ENCODE measurements at places on chromosomes 7 and 10. TPM values are rescaled to one million over a fixed set of nuclear protein-coding genes. Genes with fewer than 3 reads are reported as not detected.

DNA sequence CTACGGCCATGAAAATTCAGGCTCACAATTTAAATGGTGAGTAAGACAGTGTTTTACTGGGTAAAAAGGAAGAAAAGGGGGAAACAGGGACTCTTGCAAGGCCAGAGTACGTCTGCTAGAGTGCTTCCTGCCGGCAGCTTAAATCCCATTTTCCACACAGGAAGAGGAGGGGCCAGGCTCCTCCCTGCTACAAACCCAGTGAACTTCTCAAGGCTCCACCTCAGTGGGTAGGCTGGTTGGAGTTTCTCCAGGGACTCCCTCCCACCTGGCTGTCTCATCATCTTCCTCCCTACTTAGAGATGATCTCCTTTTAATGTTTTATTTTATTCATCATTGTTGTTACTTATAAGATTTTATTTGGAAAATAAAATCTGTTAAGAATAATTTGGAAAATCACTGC, 62.6 kb upstream of the SEMA3C start:
- H3K27ac ChIP-seq, result no peak overlapping the region
- H3K27me3 ChIP-seq, result no peaks in the 10 kb centered on the region
- no peaks in the 10 kb centered on the region for H3K4me1 ChIP-seq
- DNase-seq, result no peak
- no peak overlapping the region for H3K4me3 ChIP-seq

Gene CYP3A5
- total RNA-seq, result not detected

Gene MUC12
- 0.64 TPM for total RNA-seq

DNA sequence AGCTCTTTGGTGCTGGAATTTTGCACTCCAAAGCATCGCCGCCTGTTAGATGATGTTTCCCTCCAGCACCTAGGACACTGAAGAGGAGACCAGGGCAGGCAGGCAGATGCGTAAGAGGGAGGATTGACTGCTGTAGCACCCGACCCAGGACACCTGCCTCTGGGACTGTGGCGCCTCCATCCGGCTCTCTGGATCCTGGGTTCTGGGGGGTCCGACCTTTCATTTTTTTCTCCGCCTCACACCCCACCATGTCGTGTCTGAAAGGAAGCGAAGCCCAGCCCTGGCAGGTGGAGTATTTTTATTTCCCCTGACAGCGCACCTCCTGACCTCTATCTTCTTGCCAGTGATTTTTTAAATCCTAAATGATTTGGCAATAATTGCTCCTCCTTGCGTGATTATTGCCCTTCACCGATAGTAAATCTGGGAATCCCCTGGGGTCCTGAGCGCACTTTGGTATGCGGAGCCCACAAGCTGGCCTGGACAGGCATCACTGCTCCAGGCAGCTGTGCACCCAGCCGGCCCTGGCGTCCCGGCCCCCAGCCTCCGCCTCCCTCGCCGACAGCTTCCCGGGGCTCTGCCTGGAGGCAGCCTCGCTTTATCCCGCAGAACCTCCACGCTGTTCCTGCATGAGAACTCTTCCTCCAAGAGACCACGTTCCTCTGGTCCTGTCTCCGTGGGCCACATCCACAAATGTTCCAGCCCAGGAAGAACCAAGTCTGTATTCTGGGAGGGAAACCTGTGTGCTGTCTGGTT, 48.4 kb downstream of the LHPP start:
- no peaks in the 10 kb centered on the region for H3K36me3 ChIP-seq
- no peak for DNase-seq
- H3K4me1 ChIP-seq, result peaks cover 8% of the 10 kb centered on the region
- H3K4me3 ChIP-seq, result no peak overlapping the region
- no peak overlapping the region for H3K27ac ChIP-seq

- H3K27me3 ChIP-seq, result no peaks in the 10 kb centered on the region
- H3K27ac ChIP-seq, result no peak overlapping the region
- H3K4me1 ChIP-seq, result peaks cover 3% of the 10 kb centered on the region
- DNase-seq, result no peak
Observed at GRCh38 chr7:46072722-46073121, 151.7 kb upstream of the IGFBP3 start.

DNA sequence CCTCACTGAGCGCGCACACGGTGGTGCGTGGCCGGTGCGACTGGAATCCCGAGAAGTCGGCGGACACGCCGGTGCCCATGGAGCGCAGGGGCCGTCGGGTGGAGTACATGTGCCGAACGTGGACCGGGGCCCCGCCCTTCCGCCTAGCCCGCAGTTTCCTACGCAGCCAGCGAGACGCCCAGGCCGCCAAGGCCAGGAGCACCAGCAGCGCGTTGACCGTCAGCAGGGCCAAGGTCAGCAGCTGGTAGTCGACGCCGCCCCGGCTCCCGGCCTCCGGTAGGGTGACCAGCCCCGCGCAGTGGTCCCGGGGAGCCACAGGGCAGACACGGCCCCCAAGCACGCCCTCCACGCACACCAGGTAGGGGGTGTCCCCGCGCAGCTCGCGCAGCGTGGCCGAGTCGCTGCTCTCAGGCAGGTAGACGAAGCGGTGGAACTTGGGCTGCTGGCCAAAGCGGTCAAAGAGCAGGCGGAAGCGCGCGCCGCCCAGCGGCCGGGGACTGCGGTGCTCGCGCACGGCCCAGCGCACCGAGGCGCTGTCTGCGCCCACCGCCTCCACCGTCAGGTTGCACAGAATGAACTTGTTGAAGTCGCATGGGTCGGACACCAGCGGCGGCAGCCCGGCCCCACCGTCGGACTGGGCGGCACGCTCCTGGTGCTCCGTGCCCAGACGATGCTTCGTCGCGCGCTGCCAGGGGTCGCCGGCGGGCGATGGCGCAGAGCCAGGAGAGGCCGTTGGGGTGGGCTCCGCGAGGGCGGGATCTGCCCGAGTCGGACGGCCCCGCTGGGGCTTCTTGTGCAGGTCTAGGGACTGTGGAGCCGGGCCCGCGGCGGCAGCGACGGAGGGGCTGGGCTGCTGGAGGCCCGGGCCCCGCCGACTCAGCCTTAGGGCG, 2.2 kb downstream of the TRIL start:
- H3K4me1 ChIP-seq, result peaks cover 10% of the 10 kb centered on the region
- peaks cover 81% of the 10 kb centered on the region for H3K27me3 ChIP-seq
- no peak for DNase-seq
- H3K4me3 ChIP-seq, result no peak overlapping the region

Gene RGS10
- 113 TPM for total RNA-seq

- H3K4me3 ChIP-seq, result no peak overlapping the region
- H3K27ac ChIP-seq, result no peak overlapping the region
- peaks cover 32% of the 10 kb centered on the region for H3K27me3 ChIP-seq
- no peak for DNase-seq
Observed at GRCh38 chr10:132890301-132890700, 52.1 kb downstream of the CFAP46 start.

Gene ATG9B
- 2.3 TPM for total RNA-seq

Gene SGCE
- 2.4 TPM for total RNA-seq

Gene FEZF1
- total RNA-seq, result not detected

DNA sequence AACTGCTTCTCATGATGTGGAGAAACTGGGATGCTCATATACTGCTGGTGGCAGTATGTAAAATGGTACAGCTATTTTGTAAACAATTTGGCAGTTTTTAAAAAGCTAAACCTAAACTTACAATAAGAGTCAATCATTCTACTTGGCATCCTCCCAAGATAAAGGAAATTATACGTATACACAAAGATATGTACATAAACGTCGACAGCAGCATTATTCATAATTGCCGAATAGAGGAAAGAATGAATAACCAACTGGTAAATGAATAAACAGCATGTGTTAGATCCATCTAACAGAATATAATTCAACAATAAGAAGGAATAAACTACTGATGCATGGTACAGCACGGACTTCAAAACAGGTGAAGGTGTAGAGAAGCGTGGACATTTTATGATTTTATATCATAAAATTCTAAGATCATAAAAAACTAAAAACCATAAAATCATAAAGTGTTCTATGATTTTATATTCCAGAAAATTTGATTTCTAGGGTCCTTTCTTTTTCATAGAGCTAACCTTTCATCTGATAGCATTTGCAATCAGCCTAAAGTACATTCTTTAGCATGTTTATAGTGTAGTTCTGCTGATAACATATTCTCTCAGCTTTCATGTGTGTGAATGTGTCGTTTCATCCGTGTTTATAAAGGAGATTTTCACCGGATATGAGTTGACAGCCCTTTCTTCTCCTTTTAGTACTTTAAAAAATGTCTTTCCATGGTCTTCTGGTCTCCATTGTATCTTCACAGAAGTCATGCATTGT, 261.5 kb downstream of the DIP2C start:
- no peak overlapping the region for H3K27ac ChIP-seq
- H3K4me1 ChIP-seq, result no peaks in the 10 kb centered on the region
- peaks cover 11% of the 10 kb centered on the region for H3K27me3 ChIP-seq
- no peaks in the 10 kb centered on the region for H3K36me3 ChIP-seq
- no peak overlapping the region for H3K4me3 ChIP-seq

Gene HOXA9
- total RNA-seq, result not detected

DNA sequence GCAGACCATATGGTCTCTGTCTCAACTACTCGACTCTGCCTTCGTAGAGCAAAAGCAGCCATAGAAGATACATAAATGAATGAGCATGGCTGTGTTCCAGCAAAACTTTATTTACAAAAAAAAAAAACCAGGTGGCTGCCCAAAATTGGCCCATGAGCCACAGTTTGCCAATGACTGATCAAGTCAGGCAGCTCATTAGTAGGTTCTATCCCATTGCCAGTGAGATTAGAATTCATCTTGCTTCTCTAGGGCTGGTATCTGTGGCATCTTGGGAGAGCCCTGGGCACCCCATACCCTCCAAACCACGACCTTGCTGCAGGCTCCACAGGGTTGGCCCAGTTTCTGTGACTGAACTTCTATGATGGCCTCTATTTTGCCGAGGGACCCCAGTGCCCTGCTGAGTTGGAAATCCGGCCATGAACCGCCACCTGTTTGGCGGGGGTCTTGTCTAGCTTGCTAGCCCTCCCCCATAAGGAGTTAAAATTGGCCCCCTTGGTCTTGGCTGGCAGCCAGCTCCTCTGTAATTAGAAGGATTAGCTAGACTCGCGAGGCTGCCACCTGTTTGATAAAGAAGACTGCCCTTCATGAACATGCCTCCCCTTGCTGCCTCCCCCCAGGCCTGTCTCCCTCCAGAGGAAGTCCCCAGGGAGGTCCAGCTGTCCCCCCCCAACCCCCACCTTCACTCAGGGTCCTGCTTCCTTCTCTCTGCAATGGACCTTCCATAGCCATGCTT, 83.9 kb downstream of the CHN2 start:
- no peak overlapping the region for H3K4me3 ChIP-seq
- peaks cover 2% of the 10 kb centered on the region for H3K36me3 ChIP-seq
- peaks cover 52% of the 10 kb centered on the region for H3K4me1 ChIP-seq
- no peak overlapping the region for H3K27ac ChIP-seq

DNA sequence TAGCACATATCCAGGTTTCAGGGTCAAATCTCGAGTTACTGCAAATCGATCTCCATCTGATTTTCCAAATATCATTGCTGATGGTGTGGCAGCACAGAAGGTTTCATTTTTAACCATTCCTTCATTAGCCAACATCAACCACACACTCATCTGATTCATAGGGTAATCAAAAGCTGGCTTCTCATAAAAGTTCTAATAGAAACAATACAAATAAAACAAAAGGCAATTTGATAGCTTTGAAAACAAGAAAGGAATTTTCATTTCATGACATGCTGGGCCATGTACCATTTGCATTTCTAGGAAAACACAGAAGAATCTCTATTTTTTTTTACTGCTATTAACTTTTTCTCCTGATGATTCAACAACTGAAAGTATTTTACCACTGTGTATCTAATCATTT, 147.7 kb upstream of the SLC26A5 start:
- H3K27ac ChIP-seq, result no peak overlapping the region
- H3K36me3 ChIP-seq, result no peaks in the 10 kb centered on the region
- no peak overlapping the region for H3K4me3 ChIP-seq
- no peaks in the 10 kb centered on the region for H3K4me1 ChIP-seq
- no peak for DNase-seq
- peaks cover 16% of the 10 kb centered on the region for H3K27me3 ChIP-seq

DNA sequence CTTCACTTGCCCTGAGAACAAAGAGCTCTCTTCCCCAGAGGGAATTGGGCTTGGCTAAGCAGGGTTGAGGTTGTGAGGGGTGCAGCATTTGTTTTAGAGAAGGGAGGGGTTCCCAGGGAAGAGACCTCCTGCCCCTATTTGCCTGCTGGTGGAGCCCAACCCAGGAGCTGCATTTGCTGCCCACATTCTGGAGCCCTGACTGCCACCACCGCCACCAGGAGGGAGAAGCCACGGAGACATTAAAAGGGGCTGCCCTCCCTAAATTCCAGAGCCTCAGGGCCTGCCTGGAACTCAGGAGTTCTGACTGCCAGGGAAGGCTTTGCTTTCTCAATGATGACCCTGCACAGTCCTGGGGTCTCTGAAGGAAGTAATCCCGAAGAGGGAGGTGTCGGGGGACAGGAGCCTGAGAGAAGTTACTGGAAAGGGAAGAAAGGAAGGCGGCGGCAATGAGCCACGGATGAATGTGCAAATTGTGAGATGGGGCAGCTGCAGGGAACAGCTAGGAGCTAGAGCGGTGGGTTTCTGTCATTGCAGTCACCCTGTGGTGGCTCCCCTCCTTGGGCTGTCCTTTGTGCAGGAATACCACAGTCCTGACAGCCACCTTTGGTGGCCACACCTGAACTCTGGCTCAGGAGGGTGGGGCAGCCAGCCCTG, 51.3 kb downstream of the NEURL1 start:
- no peak overlapping the region for H3K4me3 ChIP-seq
- H3K36me3 ChIP-seq, result no peaks in the 10 kb centered on the region
- peaks cover 10% of the 10 kb centered on the region for H3K27me3 ChIP-seq
- no peak for DNase-seq
- H3K27ac ChIP-seq, result no peak overlapping the region

Gene ARL4A
- total RNA-seq, result 16.0 TPM

Gene PGAM2
- total RNA-seq, result 0.58 TPM

- H3K27ac ChIP-seq, result no peak overlapping the region
Observed at GRCh38 chr7:92806496-92806895, 29.9 kb downstream of the CDK6 start.

DNA sequence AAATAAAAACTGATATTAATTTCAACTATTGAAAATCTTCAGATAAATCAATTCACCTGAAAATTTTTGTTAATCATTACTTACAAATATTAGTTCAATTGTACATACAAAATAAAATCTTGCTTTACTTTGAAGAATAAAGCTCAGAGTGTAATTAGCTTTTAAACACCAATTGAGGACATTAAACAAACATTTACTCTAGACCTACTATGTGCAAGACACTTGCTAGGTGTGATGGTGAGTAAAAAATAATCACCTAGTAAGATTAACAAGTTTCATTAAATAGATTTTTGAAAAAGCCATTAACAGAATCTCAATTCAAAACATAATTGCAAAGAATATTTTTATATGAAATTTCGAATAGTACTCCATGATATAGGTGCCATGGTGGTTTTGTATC, 3.9 kb upstream of the MLLT10 start:
- H3K4me1 ChIP-seq, result peaks cover 29% of the 10 kb centered on the region
- H3K4me3 ChIP-seq, result no peak overlapping the region
- H3K27me3 ChIP-seq, result peaks cover 23% of the 10 kb centered on the region
- no peak overlapping the region for H3K27ac ChIP-seq
- no peak for DNase-seq

DNA sequence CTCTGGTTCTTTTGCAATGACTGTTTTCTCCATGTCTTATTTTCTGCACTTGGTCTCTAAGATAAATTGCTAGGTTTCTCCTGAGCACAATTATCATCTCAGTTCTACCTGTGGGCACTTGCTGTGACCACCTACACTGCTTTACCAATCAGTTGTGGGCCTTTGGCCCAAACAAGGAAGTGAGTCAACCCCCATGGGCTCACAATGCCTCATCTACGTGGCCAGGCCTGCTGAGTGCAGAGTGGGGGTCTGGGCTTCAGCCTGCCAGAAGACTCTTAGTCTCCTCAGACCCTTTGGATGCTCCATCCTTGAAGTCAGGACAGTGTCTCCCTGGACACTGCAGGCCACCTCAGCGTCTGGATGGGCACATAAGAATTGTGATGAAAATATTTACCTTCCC, 20.3 kb downstream of the SCART1 start:
- no peak overlapping the region for H3K4me3 ChIP-seq
- no peak for DNase-seq
- H3K27me3 ChIP-seq, result peaks cover 9% of the 10 kb centered on the region
- H3K27ac ChIP-seq, result no peak overlapping the region
- H3K36me3 ChIP-seq, result no peaks in the 10 kb centered on the region

Gene MMP21
- not detected for total RNA-seq

Gene ZNF783
- 14.8 TPM for total RNA-seq
